BJ (cell line): ENCODE measurements at places on chromosomes 2 and 18. TPM values are rescaled to one million over a fixed set of nuclear protein-coding genes. Genes with fewer than 3 reads are reported as not detected.

The TCF7L1 gene
- polyA plus RNA-seq = 1.9 and 3.2 TPM in 2 replicates

The PARD6G gene
- polyA plus RNA-seq = 0.93 and 0.96 TPM in 2 replicates

The PIEZO2 gene
- 4.3 and 4.6 TPM in 2 replicates for polyA plus RNA-seq

The GALR1 gene
- polyA plus RNA-seq = not detected in 2 replicates

The MC5R gene
- polyA plus RNA-seq = not detected in 2 replicates

The SPP2 gene
- polyA plus RNA-seq = not detected in 2 replicates

The UGT1A5 gene
- polyA plus RNA-seq = not detected in 2 replicates

The C18orf54 gene
- polyA plus RNA-seq = 1.1 and 2.2 TPM in 2 replicates

The HK2 gene
- polyA plus RNA-seq = 21.8 and 23.8 TPM in 2 replicates

- DNase-seq = no peak
These were observed 69.8 kb downstream of the MCFD2 start for GRCh38 chr2:46845542-46846486.

DNA sequence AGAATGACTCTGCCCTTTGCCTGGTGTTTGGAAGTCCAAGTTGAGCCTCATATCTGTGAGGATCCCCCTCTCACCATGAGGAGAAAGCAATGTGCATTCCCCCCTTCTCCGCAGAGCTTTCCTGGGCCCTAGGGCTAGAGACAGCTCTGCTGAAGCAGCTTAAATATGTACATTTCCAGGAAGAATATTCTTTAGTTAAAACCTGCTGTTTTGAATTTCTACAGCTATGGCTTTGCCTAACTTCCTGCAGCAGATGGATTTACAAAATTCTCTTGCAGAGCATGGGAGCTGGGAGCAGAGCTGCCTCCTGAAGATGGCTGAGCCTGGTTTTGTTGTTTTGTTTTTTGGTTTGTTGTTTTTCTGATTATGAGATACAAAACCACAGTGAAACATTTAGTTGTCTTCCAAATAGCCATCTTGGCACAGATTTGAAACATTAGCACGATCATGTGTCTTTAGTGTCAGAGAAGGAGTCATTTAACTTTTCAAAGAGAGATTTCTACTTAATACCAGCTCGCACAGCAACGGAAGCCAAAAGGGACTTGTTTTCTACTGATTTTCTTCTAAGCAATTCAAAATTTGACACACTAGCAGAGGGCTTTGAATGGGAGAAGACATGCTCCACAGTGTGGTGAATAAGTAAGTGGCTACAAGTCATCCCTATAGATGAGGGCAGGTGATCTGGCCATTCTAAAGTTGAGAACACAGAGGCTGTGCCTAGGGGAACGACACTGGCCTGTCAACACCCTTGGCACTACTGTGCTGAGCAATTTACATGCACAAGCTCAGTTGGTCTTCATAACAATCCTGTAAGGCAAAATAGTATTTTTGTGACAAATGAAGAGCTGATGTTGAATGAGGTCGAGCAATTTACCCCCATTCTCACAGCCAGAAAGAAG lies 222.6 kb downstream of the MREG start:
- no peak for DNase-seq

- no peak for DNase-seq
These were observed 15.2 kb upstream of the FZD5 start for GRCh38 chr2:207784898-207785297.

DNA sequence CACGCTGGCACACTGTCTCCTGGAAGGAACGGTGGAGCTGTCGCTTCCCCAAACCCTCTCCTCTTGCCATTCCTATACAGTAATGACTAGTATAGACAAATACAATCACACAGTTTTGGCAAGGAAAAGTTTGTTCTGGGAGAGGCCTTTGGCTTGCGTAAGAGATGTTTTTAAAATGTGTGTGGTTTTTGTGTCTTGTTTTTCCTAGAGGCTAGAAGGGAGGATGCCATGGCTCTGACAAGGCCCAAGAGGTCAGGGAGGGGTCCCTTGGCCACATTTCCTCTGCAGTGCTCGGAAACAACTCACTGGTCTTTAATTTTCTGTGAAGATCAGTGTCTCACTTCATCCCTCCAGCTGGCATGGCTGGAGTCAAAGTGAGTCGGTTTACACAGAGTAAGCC lies 195.9 kb downstream of the SH3RF3 start:
- peak; percentile 98 for DNase-seq

DNA sequence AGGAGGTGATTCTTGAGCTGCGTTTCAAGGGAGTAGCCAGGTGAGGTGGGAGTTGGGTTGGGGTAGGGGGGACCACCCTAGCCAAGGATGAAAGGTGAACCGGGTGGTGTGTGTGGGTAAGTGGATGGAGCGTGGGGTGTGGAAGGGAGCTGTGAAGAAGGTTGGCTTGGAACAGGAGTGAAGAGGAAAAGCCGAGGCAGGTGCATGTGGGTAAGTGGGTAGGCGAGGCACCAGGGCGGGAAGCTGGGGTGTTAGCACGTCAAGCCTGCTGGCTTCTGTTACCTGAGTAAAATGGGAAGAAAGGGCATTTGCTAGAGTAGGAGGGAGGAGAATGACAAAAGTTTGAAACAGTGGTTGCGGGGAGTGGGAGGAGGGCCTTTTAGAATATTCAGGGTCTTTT lies 31.6 kb downstream of the TANC1 start:
- DNase-seq = no peak

GRCh38 chr18:74420926-74421325 lies 36.2 kb downstream of the DIPK1C start:
- DNase-seq = no peak

- no peak for DNase-seq
These were observed 14.2 kb downstream of the NAGK start for GRCh38 chr2:71082402-71083252.

GRCh38 chr18:47772374-47773248 lies 157.8 kb downstream of the SMAD2 start:
- no peak for DNase-seq

GRCh38 chr18:995629-996028 lies 91.0 kb downstream of the ADCYAP1 start:
- DNase-seq = peak; percentile 76

DNA sequence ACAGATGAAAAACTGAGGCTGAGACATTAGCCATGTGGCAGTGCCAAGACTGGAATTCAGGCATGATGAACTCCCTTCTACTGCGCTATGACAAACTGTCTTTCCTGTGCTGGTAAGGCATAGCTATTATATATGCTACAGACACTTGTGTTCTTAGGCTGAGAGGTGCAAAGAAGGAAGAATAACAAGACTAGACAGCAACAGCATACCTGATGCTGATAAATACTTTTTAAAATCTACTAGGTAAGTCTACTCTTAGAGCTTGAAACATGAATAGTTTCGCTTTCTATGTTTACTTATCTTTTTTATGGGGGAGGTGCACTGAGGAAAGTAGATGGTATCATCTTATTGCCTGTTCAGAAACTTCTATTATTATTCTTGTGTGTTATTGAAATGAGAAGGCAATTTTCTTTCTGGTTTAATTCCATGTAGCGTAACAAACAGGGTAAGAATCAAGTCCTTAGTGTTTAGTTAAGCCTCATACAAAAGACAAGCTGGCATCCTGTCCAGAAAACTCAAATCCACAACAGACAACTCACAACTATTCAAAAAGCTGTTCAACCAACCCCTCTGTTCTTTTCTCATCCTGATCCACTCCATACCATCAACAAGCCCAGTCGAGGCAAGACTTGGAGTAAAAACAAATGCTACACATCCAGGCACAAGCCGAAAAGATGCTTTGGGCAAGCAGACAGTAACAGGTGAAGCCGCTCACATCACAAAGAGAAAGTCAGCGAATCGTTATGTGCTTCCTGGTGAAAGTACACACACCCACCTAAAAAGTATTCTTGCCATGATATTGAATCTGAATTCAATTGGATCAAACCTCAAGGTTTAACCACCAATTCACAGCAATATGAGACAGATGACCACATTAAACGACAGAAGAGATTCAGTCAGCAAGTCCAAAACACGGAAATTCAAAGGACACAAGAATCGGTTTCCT lies 1.5 kb downstream of the TTC32 start:
- no peak for DNase-seq

DNA sequence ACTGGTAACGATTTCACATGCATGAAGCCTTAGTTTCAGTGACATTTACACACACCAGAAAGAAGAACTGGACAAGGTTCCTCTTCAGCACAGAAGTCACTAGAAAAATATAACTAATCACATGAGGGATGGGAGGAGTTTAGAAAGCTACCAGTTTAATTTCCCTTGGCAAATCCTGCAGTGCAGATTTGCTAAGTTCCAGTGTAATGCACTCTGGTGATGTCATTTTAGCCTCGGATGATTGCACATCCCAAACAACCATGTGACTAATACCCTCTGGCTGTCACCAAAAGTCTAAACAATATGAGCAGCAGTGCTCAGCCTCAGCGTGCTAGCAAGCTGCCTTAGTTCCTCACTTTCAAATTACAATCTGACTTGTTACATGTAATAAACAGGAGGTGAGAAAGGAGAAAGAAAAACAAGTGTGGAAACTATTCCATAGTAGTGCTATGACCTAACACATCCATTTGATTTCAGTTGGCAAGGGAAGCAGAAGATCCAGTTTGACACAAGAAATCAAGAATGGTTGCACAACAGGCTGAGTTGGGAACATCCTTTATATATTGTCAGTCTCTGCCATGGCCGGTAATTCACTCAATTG lies 35.3 kb upstream of the PPP1CB start:
- peak; percentile 76 for DNase-seq

DNA sequence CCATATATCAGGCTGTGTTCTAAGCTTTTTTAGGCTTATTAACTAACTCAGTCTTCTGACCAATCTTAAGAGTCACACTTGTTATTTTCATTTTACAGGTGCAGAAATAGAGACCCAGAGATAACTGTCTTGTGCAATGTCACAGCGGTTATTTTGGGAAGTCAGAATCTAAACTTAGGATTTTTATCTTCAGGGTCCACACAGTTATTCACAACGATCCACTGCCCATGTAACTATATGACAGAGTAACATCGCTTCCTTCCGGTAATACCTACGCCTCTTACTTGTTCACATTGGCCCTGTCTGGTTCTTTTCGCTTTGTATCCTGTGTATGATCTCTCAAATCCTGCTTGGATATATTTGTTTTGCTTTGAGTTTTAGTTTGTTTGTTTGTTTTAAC lies 631.7 kb downstream of the LRP1B start:
- no peak for DNase-seq

DNA sequence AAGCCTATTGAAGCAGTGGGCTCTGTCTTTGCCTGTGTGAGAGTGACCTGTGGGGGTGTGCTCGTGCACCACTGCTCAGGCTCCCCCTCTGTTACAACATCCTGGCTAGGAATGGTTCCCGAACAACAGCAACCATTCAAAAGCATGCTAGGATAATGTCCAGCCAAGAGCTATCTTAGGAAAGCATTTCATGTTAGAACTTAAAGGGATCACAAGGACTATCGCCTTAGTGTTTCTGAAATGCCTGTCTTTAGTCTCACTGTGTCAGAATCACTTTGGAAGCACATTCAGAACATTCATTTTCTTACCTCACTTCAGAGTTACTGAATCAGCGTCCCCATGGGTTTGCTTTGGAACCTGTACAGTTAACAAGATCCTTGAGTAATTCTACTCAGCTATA lies 134.9 kb upstream of the DSEL start:
- DNase-seq = no peak

DNA sequence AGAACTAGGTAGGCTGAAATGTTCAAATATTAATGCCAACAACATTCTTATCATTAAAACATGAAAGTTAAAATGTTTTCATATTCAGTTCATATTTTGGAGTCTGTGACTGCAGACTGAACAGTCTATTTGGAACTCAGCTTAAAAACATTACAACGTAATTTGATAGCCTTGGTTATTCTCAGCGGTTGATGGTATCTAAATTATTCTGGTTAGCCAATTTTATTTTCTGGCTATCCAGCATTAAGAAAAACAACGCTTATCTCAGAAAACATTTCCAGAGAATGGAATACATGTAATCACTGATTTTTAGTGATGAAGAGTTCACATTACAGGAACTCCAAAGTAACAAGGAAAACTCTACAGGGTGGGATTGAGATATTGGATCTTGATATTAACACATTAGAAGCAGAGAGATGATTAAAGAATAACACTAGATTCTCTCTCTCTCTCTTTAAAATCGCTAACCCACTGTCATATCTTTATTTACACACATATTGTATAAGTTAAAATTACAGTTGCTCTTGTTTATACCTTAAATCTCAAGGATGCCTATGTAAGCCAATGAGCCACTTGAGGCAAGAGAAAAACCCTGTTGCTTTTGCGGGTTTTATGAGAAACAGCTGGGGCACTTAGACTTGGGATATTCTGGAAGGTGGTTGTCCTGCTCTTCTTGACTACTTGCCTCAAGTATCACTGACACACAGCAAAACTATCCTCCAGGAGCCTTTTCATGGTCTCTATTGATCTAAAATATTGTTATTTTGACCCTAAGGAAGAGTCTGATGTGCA lies 84.9 kb downstream of the ICOS start:
- DNase-seq = no peak

GRCh38 chr18:21109936-21110712 lies 1.5 kb downstream of the ROCK1 start:
- DNase-seq = no peak

DNA sequence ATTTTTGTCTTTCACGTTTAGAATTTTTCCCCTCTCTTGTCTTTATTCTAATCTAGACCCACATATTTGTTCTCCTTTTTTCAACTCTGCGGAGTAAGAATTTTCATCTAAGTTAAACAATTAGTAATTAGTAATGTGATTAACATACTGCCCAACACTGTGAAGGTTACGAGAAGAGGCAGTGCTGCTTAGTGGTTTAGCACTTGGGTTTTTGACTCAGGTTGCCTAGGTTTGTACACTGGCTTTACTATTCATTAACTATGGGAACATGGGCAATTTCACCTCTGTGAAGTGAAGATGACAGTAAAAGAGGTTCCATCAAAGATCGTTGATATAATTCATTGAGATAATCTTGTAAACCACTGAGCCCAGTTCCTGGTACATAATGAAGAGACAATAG lies 82.2 kb upstream of the PNPT1 start:
- DNase-seq = no peak
